Frontal cortex (tissue), 4 donors: ENCODE measurements at places on chromosomes 3 and 15. TPM values are rescaled to one million over a fixed set of nuclear protein-coding genes. Genes with fewer than 3 reads are reported as not detected.
A peak's percentile ranks its signal among the peaks of the same experiment; 100 is the strongest.

GRCh38 chr3:133441867-133442270 lies 42.0 kb downstream of the BFSP2 start:
- DNase-seq: no peak

- DNase-seq: no peak
These were observed 18.2 kb downstream of the C15orf62 start for GRCh38 chr15:40787991-40788390.

Gene GOLGA6L10
- total RNA-seq: 2.0 TPM

DNA sequence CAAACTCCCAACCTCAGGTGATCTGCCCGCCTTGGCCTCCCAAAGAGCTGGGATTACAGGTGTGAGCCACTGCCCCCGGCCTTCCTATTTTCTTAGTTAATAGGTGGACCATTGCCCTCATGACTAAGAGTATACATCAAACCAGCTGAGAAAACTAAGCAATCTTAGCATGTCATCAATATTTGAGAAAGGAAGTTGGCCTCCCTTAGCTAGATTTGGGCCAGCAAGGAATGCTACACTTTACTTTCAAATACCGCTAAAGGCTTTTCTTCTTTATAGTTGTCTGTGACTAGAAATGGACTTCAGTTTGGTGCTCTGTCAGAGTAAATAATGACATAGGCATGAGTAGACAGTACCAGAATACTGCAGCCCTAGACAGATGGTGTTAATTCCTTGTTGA lies 199.3 kb downstream of the GAP43 start:
- DNase-seq: no peak

GRCh38 chr3:117793622-117794265 lies 1084.2 kb downstream of the TUSC7 start:
- DNase-seq: no peak

- no peak for DNase-seq
These were observed 11.2 kb upstream of the TMEM212 start for GRCh38 chr3:171831936-171832335.

- DNase-seq: no peak
These were observed 56.7 kb upstream of the BLM start for GRCh38 chr15:90660195-90660998.

DNA sequence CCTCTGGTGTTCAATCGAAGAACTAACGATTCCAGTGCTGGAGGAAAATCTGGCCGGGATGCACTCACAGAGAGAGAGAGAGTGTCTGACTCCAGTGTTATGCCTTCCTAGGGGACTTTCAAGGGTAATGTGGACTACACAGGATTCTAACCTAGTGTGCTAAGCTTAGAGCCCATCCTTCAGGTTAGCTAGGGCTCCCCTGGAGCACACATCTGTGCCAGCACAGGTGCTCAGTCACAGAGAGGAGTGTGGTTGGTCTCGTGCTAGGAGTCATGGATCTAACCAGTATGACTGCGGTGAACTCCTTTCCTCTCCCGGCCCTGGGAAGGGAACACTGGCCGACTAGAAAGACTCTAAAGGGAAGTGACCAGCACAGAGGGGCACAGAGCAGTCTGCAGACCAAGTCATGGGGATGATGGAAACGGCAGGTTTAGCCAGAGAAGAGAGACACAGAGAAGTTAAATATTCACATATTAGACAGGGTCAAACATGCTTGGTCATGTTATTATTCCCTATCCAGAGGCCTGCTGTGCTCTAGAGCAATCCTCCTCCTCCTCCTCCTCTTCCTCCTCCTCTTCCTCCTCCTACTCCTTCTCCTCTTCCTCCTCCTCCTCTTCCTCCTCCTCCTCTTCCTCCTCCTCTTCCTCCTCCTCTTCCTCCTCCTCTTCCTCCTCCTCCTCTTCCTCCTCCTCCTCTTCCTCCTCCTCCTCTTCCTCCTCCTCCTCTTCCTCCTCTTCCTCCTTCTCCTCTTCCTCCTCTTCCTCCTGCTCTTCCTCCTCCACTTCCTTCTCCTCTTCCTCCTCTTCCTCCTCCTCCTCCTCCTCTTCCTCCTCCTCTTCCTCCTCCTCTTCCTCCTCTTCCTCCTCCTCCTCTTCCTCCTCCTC lies 280.3 kb downstream of the XXYLT1 start:
- no peak for DNase-seq

- no peak for DNase-seq
These were observed 22.5 kb downstream of the LPP start for GRCh38 chr3:188176476-188176875.

Gene NRROS
- total RNA-seq: 0.82 TPM

Gene TMOD3
- 76.2 TPM for total RNA-seq

DNA sequence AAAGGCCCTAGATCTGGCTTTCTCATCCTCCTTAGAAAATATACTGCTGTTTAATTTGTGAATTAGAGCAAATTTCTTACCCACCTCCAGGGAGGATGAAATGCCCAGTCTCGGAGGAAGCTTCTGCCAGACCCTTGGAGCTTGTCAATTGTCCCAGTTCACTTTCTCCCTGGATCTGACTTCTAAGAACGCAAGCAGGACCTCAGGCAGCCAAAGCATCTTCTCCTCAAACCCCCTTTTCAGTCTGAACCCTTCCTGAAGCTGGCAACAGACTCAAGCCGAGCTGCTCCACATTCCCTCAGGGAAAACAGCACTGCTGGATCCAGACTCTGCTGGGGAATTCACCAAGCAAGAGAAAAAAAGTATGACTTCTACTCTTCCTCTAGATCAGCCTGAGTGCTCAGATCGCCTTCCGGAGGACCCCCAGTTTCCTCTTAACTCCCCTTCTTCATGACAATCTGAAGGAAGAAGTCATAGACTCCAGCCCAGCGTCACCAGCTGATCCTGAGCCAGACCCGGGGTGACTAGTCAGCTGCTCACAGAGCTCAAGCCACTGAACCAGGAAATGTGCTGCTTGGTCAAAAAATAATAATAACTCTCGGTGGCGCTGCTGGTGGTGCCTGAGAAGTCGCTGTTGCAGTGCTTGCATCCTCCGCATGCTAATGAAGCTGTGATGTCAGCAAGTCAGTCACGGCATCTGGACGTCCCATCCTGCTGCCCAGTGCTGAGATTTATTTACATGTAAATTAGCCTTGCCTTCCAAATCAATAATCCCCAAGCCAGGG lies at the start of gene PRICKLE2:
Gene PRICKLE2 (minus strand): TSS at position 641 of the 785 bp plus-strand sequence. CDS start 26,539 bp downstream, outside the sequence.
- DNase-seq: peak; percentile 60

- DNase-seq: no peak
These were observed 3.0 kb upstream of the EDEM1 start for GRCh38 chr3:5184499-5184898.

Gene SHISA5
- 81.1 TPM for total RNA-seq

- no peak for DNase-seq
These were observed 43.5 kb downstream of the UBE2E2 start for GRCh38 chr3:23246651-23247050.

GRCh38 chr15:51955504-51955903 lies 16.1 kb downstream of the LEO1 start:
- no peak for DNase-seq

GRCh38 chr15:85545752-85546151 lies 165.3 kb downstream of the AKAP13 start:
- DNase-seq: no peak

GRCh38 chr3:61250784-61251173 lies 473 bp downstream of the FHIT start:
- DNase-seq: no peak

DNA sequence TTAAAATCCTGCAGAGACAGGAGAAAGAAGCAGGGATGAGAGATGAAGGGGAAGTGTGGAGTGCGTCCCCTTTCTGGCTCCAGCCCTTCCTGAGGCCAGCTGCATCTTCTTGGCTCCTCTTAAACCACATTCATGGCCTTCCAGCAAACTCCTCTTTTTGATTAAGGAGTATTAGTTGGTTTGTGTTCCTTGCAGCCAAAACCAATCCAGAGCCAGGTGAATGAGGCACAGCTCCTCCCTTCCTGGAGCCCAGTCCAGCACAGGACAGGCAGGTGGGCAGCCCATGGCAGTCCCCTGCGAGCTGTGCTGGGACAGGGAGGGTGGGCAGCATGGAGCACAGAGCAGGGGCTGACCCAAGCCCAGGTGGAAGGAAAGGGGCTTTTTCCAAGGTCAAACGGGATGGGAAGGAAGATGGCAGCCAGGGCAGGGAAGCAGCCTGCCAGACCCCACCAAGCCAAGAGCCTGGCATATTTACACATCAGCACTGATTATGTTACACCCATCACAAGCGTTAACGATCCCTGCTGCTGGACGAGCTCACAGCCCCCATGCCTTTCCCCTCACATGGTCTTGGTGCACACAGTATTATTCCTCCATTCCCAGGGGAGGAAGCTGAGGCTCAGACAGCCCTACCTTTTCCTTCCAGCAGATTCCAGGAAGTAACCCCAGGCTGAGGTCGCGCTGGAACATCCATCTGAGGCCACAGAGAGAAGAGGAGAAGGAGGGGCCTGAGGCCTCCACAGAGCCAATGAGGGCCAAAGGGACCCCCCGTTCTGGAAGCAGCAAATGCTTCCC lies 175.6 kb downstream of the SMAD6 start:
- no peak for DNase-seq

Gene FBXO40
- not detected for total RNA-seq

- no peak for DNase-seq
These were observed 680.8 kb downstream of the GBE1 start for GRCh38 chr3:81080608-81081007.

DNA sequence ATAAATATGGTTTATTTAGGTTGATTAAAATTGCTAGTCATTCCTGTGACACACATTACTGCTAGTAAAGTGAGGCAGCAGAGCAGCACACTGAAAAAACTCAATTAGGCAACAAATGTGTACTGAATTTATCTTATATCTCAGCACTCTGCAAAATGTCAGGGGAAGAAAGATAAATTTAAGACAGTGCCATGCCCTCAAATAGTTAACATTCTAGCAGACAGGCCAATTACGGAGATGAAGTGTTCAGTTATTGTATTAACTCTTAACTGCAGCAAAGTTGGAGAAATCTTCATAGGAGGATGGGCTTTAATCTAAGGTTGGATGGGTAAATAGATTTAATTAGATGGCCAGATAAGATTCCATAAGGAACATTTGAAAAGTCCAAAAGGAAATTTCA lies 127.9 kb downstream of the PCCB start:
- DNase-seq: no peak

Gene MIX23
- 24.5 TPM for total RNA-seq

DNA sequence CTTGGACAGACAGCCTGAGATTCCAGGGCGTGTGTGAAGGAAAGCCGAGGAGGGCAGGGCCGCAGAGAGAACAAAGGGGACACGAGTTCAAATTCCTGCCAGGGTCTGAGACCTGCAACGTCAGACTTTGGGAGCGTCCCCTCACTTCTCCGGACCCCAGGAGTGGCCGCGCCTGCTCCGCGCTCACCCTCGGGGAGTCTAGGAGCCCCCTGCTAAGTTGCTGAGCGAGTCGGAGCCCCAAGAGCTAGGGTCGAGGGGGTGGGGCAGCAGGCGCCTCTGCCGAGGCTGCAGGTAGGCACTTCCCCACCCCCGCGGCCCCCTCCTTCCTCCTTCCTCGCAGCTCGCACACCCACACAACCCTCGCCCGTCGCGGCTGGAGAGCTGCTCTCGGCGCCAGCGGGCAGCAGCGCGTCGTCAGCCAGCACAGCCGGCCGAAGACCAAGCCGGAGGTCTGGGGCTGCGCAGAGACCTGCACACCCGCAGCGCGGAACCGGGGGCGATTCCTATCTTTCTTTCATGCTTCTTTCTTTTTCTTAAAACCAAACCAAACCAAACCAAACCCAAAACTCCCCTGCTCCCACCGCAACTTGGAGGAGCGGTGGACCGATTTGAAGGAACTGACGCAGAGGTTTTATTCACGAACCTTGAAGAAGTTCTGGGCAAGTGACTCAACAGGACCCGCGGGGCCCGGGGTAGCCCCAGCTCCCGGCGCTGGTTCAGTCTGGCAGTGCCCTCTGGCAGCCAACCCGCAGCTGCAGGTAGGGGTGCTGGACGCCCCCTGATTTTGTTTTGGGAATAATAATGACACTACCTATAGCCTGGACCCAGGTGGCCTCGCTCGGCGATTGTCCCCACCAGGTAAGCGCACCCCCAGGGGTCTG lies at the start of gene ANKRD34C:
Gene ANKRD34C (plus strand): TSS at position 352 of the 881 bp plus-strand sequence. CDS start 10,563 bp downstream, outside the sequence.
- DNase-seq: no peak

Gene POTEB
- total RNA-seq: under 0.01 TPM
